ENCODE measurements at places on chromosomes 1 and 21. TPM values are rescaled to one million over a fixed set of nuclear protein-coding genes. Genes with fewer than 3 reads are reported as not detected.

GRCh38 chr1:2470290-2471158, 5.6 kb upstream of the PLCH2 start:
- no peak overlapping the region for H3K27ac ChIP-seq
- H3K36me3 ChIP-seq, result no peaks in the 10 kb centered on the region
- no peaks in the 10 kb centered on the region for H3K4me1 ChIP-seq
- no peak for DNase-seq

DNA sequence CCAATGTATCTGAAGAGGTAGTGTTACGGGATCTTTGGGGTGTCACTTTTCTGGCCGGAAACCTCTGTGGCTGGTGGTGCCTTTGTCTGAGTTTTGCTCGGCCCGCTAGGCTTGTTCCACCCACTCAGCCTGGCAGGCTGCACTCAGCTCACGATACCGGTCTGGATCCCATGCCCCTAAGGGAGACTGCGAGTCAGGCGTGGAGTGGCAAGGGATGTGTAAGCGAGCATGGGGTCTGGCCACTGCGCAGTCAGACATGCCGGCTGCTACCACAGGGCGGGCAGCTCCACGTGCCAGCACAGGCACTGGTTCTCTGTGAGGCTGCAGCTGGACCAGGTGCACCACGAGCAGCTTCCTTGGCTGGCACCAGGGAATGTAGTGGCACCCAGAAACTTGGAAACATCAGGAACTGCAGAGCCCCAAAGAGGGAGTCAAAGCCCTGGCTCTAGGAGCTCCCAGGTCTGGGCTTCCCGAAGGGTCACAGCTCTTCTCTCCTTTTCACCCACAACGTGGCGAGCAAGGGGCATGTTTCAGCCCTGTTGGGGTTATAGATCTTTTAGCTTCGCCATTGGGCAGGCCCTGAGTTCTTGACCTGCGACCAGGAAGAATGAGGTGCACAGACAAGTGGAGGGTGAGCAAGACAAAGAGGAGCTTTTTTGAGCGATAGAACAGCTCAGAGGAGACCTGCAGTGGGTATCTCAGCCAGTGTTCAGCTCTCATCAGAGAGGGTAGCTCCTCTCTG, 23.8 kb upstream of the LRRC8C start:
- no peaks in the 10 kb centered on the region for H3K36me3 ChIP-seq
- no peaks in the 10 kb centered on the region for H3K27me3 ChIP-seq
- H3K27ac ChIP-seq, result peak overlapping the region; percentile 34
- H3K4me1 ChIP-seq, result peaks cover 43% of the 10 kb centered on the region
- DNase-seq, result no peak
- 0 out of 2 replicates have a peak overlapping the region, but pooled peaks have one; percentile 17 for H3K4me3 ChIP-seq

- peak overlapping the region; percentile 90 for H3K4me3 ChIP-seq
- H3K36me3 ChIP-seq, result no peaks in the 10 kb centered on the region
Observed at GRCh38 chr1:153958961-153959260, 499 bp upstream of the CRTC2 start.

DNA sequence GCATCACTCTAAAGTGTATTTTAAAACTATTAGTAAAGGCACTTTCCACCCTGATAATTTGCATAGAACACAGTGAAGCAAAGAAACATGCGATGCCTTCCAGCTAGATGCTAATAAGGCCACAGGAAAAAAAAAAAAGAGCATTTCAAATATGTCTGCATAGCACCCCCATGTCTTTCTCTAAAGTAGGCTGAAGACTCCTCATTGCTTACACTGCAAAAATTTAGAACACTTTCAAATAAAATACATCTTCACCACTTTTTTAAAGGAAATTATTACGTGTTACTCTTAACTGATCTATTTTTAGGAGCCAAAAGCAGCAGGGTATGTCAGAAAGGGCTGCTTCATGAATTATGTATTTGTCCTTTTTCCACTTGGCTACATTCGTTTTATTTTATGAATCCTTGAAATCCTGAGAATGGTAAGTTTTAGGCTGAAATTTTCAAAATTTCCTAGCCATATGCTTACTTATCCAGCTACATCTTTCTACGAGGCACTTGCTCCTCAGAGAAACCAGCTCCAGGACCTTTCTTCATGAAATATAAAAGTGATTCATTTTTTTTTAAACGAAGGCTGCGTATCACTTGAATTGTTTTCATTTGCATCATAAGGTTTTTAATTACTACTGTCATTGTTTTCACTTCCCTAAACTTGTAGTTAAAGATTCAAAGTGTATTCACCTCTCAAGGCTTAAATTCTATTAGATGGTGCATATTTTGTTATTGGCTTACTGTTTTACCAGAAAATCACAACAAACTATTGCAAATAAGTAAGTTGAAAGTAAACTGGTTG, 513.0 kb downstream of the PTPRC start:
- no peaks in the 10 kb centered on the region for H3K4me1 ChIP-seq
- no peak overlapping the region for H3K27ac ChIP-seq
- H3K27me3 ChIP-seq, result peaks cover 45% of the 10 kb centered on the region
- H3K4me3 ChIP-seq, result no peak overlapping the region
- no peak for DNase-seq
- H3K36me3 ChIP-seq, result no peaks in the 10 kb centered on the region

DNA sequence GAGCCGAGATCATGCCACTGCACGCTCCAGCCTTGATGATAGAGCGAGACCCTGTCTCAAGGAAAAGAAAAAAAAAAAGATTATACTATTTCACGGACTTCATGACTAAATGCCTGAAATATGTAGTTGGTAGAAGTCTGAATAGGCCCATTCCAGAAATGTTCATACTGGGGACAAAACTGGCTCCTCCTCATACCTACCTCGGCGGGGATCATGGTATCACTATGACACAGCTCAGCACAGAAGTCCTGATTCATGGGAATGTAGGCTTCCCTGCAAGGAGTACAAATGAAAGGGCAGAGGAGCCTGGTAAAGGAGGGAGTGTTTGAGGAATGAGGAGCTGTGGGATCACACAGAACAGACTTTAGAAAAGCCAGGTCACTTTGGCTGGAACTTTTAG, 5.0 kb downstream of the SPATA46 start:
- H3K27me3 ChIP-seq, result no peaks in the 10 kb centered on the region
- peak; percentile 33 for DNase-seq

DNA sequence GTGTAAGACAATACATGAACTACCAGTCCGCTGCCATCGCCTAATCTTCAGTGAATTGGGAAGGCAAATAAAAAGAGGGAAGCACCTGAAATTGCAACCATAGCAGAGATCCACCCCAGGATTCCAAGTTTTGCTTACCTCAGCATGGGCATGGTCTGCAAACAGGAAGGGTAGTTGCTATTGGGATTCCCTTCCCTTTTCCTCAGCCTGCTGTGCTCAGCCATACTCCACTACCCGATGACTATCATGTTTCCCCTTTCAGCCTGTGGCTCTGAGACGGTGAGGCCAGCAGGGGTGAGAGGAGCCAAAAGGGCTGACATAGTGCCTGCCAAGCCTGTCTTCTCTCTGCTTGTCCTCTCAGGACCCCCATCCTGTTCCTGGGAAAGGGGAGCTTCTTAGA, 64.2 kb downstream of the GPR137B start:
- H3K27me3 ChIP-seq, result no peaks in the 10 kb centered on the region
- no peak overlapping the region for H3K4me3 ChIP-seq
- peaks cover 7% of the 10 kb centered on the region for H3K4me1 ChIP-seq
- no peak for DNase-seq
- no peak overlapping the region for H3K27ac ChIP-seq
- no peaks in the 10 kb centered on the region for H3K36me3 ChIP-seq

DNA sequence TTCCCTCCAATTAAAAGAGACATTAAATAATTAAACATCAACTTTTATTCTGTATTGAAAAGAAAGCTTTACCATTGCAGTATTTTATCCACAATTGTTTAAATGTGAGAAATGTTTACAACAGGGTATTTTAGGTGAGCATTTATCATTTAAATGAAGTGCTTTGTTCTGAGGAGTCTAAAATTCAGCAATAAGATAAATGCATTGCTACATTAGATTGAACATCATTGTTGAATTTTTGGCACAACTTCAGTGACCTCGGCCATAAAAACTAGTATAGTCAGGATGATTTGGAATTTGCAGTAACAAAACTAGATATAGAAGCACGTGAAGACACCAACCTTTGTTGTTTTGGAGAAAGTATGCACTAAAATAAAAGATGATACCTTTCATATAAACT, 692.9 kb downstream of the USP25 start:
- no peak overlapping the region for H3K4me3 ChIP-seq
- no peaks in the 10 kb centered on the region for H3K27me3 ChIP-seq
- H3K4me1 ChIP-seq, result no peaks in the 10 kb centered on the region
- no peak overlapping the region for H3K27ac ChIP-seq
- no peaks in the 10 kb centered on the region for H3K36me3 ChIP-seq

DNA sequence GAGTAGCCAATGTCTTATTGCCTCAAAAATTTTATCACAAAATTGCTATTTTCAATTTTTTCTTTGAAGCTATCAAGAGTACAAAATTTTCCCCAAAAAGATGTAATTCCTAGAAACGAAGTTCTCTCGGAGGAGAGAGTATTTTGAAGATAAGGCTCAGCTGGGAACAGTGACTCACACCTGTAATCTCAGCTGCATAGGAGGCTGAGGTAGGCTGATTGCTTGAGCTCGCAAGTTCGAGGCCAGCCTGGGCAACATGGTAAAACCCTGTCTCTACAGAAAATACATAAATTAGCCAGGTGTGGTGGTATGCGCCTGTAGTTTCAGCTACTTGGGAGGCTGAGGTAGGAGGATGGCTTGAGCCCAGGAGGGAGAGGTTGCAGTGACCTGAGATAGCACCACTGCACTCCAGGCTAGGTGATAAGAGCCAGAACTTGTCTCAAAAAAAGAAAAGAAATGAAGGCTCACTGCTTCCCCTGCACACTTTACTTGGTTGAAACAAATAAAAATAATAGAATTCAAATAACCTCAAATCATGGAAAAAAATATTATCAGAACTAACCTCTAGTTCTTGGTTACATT, 22.2 kb downstream of the TUT4 start:
- H3K4me3 ChIP-seq, result no peak overlapping the region
- no peak overlapping the region for H3K27ac ChIP-seq
- DNase-seq, result no peak
- no peaks in the 10 kb centered on the region for H3K4me1 ChIP-seq
- no peaks in the 10 kb centered on the region for H3K27me3 ChIP-seq

- no peak overlapping the region for H3K27ac ChIP-seq
- H3K27me3 ChIP-seq, result no peaks in the 10 kb centered on the region
- no peak for DNase-seq
- H3K36me3 ChIP-seq, result no peaks in the 10 kb centered on the region
Observed at GRCh38 chr1:1041092-1041523, 21.2 kb downstream of the AGRN start.

- peaks cover 49% of the 10 kb centered on the region for H3K27me3 ChIP-seq
- no peaks in the 10 kb centered on the region for H3K36me3 ChIP-seq
- no peak overlapping the region for H3K4me3 ChIP-seq
- DNase-seq, result peak; percentile 13
Observed at GRCh38 chr1:22216210-22216883, 73.5 kb upstream of the WNT4 start.

- H3K36me3 ChIP-seq, result no peaks in the 10 kb centered on the region
- peak; percentile 80 for DNase-seq
- H3K27ac ChIP-seq, result no peak overlapping the region
- no peaks in the 10 kb centered on the region for H3K27me3 ChIP-seq
Observed at GRCh38 chr21:28745131-28746016, 247.3 kb downstream of the LTN1 start.

GRCh38 chr21:36879827-36880226, 86.6 kb downstream of the HLCS start:
- no peaks in the 10 kb centered on the region for H3K27me3 ChIP-seq
- no peaks in the 10 kb centered on the region for H3K4me1 ChIP-seq
- H3K27ac ChIP-seq, result no peak overlapping the region
- no peak overlapping the region for H3K4me3 ChIP-seq
- DNase-seq, result no peak
- H3K36me3 ChIP-seq, result peaks cover 12% of the 10 kb centered on the region

DNA sequence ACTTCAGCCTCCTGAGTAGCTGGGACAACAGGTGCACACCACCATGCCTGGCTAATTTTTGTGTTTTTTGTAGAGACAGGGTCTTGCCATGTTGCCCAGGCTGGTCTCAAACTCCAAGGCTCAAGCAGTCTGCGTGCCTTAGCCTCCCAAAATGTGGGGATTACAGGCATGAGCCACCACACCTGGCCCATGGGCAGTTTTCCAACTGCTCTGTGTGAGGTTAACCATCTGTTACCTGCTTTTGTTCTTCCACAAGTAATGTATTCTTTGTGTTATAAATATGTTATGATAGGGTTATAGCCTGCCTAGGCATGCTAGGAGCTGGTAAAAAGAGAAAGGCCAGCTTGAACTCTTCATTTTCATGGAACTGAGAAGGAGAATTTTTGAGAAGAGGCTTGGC, 30.7 kb downstream of the TUFT1 start:
- peaks cover 30% of the 10 kb centered on the region for H3K36me3 ChIP-seq
- H3K4me3 ChIP-seq, result no peak overlapping the region
- no peak for DNase-seq
- H3K27ac ChIP-seq, result no peak overlapping the region
- no peaks in the 10 kb centered on the region for H3K27me3 ChIP-seq

DNA sequence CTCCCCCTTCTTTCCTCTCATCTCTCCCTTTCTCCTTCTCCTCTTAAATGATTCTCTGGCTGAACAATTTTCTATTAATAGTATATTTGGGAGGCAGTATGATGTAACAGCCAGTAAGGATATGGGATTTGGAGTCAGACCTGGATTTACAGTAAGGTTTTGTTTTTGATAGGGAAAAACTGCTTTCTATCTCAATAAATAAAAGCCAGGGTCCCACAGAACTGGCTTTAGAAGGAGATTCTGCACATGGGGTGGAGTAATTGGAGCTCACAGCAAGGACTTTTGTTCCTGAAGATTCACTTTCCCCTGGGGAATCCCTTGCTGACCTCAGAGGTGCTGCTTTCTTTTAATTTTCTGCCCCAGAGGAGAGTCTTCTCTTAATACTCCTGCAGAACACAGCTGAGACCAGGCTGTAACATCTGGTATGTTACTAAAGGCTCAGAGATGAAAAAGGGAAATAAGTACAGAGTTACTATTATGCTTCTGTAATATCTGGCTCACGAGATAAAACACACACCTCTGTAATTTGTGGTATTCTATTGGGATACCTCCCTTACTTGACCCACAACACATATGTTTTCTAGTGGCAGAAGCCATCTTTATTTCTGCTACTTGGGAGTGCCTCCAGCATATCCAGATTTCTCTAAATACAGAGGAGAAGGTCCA, 13.4 kb downstream of the EPB41 start:
- H3K36me3 ChIP-seq, result no peaks in the 10 kb centered on the region
- H3K27ac ChIP-seq, result peak overlapping the region; percentile 48
- peaks cover 12% of the 10 kb centered on the region for H3K4me1 ChIP-seq
- H3K4me3 ChIP-seq, result peak overlapping the region; percentile 20
- no peaks in the 10 kb centered on the region for H3K27me3 ChIP-seq

DNA sequence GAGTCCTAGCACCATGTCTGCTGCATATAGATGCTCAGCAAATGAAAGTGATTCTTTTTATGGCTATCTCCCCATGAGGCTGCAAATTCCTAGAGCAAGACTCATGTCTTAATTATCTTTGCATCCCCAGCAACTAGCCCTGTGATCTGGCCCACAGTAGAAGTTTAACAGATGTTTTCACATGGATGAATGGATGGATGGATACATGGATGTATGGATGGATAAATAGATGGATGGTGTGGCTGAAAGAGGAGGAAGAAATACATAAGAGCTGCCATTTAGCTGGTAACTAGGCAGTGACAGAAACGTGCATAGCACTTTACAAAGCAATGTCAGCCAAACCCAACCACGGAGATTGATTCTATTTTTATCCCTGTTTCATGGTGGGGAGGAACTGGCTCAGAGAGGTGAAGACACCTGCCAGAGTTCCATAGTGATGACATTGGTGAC, 32.7 kb upstream of the ZBTB40 start:
- H3K27ac ChIP-seq, result no peak overlapping the region
- no peaks in the 10 kb centered on the region for H3K36me3 ChIP-seq
- DNase-seq, result peak; percentile 78
- H3K4me1 ChIP-seq, result peaks cover 12% of the 10 kb centered on the region
- no peak overlapping the region for H3K4me3 ChIP-seq

The TCHHL1 gene
- total RNA-seq, result not detected
